ENCODE measurements at places on chromosomes 16 and 17.

DNA sequence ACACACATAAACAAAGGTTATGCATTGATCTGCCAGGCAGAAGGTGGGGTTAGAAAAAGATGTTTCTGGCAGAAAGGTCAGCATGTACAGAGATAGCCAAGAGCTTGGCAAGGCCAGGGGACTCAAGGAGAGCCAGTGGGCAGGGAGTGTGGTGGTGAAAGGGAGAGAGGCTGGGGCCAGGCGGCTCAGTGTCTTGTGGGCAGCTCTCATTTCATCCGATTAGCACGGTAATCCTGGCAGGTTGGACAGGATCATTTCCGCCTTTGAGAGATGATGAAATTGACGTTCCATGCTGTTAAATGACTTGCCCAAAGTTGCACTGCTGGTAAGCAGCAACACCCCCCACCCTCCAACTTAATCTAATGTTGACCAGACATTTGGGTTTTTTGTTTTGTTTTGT is 3.6 kb downstream of the CHD9 start:
- DNase-seq = no peak

DNA sequence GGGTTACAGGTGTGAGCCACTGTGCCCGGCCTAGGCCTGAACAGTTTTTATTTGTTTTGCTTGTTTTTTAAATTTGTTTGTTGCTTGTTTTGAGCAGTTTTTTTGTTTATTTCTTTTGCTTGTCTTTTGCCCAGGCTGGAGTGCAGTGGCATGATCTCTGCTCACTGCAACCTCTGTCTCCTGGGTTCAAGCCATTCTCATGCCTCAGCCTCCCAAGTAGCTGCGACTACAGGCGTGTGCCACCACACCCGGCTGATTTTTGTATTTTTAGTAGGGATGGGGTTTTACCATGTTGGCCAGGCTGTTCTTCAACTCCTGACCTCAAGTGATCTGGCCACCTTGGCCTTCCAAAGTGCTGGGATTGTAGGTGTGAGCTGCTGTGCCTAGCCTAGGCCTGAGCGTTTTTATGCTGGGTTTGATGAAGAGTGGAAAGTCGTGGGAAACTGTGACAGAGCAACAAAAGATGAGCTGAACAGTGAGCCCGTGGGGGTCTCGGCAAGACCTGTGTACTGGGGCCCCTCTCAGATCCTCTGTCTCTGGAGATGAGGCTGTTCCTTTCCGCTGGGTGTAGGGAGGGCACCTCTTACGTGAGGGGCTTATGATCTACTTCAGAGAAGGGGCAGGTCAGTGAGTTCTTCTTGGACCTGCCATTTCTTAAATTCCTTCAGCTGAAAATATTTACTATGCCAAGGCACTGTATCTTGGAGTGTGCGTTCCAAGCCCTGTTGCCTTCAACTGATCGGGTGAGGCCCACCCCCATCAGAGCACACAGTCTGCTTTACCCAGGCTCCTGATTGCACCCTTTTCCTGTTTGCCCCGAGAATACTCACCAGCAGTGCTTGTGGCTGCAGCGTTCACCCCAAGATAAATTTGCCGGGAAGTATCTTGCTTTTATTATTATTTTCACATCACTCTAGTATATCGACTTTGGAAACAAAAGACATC is 322.1 kb downstream of the SEC14L1 start:
- DNase-seq = no peak

GRCh38 chr17:42378359-42378958 is 9.8 kb downstream of the STAT3 start:
- DNase-seq = no peak

DNA sequence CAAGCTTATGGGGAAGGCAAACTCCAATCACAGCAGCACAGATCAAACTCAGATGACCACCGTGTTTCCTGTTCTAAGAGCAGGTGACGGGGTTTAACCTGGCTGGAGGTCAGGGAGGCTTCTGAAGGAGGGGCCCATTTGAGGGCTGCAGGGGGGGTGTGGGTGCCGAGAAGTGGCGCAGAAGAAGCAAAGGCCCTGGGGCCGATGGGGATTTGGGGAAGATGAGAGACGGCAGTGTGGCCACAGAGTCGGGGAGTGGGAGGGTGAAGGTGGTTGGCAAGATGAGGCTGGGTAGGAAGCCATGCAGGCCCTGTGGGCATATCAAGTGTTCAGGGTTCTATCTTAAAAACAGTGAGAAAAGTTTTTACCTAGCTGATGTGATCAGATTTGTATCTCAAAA is 122.9 kb downstream of the CLEC16A start:
- DNase-seq = no peak

DNA sequence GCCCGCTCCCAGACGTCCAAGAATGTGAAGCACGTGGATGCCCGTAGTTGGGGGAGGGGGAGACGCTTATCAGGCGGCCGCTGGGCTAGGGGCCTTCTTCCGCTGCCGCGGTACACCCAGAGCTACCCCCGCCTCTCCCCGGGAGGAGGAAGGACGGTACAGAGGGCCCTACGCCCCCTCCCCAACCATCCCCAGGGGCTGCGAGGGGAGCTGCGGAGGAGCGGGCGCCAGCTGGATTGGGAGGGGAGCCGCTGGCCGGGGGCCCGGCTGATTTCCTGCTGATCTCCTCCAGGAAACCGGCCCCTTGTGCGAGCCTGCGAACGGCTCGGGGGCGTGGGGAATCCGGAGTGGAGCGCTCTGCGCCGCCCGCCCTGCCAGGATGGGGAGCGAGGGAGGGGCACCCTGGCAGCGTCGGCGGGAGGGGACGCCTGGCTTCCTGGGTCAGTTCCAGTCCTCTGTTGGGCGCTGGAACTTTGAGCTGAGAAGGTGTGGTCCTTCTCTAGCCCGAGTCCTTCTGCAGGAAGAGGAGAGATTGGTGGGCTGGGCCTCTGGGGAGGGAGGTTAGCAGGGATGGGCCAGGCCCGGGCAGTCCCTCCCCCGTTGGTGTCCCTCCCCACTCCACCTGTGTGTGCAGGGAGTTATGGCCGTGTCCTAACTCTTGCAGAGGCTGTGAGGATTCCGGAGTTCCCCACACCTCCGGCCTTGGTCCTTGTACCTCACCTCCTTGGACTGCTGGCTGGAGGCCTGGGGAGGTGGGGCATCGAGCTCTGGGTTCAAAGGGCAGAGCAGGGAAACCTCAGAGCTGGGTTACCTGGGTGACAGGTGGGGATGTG is 19.2 kb downstream of the GJD3 start:
- DNase-seq = no peak

All from stimulated activated CD8-positive, alpha-beta memory T cell treated with anti-CD3 and anti-CD28 coated beads, Interleukin-7, amount 100 ng/mL, for 1 hour (primary cell).